ENCODE measurements at places on chromosomes 12 and 14. TPM values are rescaled to one million over a fixed set of nuclear protein-coding genes. Genes with fewer than 3 reads are reported as not detected.

The PRB2 gene
- not detected for total RNA-seq

The SBNO1 gene
- 57.9 TPM for total RNA-seq

The GPR84 gene
- total RNA-seq, result 0.18 TPM

The KLRD1 gene
- total RNA-seq, result 0.04 TPM

The TAS2R20 gene
- total RNA-seq, result 2.3 TPM

The PLXNC1 gene
- 8.0 TPM for total RNA-seq

DNA sequence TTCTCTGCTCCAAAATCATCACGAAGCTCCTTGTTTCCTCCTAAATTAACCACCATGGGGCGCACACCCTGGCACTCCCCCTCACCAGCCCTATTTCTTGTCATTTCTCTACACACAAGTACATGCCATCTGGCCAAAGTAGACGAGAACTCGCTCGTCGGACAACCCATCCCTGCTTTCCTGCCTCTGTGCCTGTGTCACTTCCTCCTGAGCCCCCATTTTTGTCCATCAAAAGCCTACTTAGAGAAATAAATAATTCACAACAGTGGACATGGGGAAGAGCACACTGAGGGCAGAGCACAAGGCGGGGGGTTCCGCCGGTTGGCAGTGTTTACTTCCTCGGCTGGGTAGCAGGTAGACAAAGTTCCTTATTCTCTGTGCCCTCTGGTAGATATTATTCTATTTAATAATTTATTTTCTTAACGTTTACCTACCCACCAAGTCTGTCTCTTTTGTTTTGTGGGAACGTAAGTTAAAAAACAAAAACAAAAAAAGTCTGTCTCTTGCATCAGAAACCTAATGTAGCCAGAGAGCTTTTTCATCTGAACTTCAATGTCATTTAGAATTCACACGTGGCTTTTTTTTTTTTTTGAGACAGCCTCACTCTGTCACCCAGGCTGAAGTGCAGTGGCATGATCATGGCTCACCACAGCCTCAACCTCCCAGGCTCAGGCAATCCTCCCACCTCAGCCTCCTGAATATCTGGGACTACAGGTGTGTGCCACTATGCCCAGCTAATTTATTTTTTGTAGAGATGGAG is 6.0 kb downstream of the VPS37B start:
- no peak for DNase-seq

DNA sequence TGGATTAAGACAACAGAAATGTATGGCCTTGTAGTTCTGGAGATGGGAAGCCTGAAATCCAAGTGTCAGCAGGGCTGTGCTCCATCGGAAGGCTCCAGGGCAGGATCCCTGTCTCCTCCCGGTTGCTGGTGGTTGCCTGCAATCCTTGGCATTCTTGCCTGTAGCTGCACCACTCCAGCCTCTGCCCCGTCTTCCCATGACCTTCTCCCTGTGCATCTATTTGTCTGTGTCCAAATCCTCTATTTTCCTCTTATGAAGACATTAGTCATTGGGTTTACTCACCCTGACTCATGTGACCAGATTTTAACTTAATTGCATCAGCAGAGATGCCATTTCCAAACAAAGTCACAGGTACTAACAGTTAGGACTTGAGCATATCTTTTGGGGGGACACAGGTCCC is 15.1 kb downstream of the TUNAR start:
- no peak for DNase-seq

- peak; percentile 72 for DNase-seq
These were observed 212.1 kb downstream of the GXYLT1 start for GRCh38 chr12:41932470-41932991.

GRCh38 chr14:100900837-100901390 is 2.6 kb downstream of the RTL1 start:
- peak; percentile 9 for DNase-seq

GRCh38 chr12:39319180-39319579 is 123.7 kb downstream of the KIF21A start:
- DNase-seq, result no peak

GRCh38 chr14:62081951-62082350 is 319.7 kb downstream of the SNAPC1 start:
- DNase-seq, result peak; percentile 52

DNA sequence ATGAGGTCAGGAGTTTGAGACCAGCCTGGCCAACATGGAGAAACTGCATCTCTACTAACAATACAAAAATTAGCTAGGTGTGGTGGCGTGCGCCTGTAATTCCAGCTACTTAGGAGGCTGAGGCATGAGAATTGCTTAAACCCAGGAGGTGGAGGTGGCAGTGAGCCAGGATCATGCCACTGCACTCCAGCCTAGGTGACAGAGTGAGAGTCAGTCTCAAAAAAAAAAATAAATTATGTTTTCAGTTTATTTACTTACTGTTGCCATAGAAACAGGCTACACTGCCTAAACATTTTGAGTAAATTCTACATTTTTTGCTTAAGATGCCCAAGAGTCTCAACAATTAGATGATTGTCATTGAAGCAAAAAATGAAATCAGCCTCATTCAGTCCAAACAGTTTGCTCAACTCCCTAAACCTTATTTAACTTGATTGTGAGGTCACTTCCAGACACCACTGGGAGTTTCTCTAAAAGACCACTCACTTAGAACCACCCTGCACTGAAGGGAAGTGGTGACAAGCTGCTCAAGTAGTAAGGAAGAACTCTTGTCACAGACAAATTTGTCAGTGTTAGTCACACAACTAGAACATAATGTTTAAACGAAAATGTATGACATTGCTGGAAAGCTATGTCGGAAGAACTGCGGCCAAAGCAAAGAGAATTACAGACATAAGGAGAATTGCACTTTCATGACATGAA is 9.8 kb upstream of the GNPNAT1 start:
- no peak for DNase-seq

GRCh38 chr14:102437997-102438915 is 71.3 kb downstream of the ANKRD9 start:
- DNase-seq, result peak; percentile 80

DNA sequence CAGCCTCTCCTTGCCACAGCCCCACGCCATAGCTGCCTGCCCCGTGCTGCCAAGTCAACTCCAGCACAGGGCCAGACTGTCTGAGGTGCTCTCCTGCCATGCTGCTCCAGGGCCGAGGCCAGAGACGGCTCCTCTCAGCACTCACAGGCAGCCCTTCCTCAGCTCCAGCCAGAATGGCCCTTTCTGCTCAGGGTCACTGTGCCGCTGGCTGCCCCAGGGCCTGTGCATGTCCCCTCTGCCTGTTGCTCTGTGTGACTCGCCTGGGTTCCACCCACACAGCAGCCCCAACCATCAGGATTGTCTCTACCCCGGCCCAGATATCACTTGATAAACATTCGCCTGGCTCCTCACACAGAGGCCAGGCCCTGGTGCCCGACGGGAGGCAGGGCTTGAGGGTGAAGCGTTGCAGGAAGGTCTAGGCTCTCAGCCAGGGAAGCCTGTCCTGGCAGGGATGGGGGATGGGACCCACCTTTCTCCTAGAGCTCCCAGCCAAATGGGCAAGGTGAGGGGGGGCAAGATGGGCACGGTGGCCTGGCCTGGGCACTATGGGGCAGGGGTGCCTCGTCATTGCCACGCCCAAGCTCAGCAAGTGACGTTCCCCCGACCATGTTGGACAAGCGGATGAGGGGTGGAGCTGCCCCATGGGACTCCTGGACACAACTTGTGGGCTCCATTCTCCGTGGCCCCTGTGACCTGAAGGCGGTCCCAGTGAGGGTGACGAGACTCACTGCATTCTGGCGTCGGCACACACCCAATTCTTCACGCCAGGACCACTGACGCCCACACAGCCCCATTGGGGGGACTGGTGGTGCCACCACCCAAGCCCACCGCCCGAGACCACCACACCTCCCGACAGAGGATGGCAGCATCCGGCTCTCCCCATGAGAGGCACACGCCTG is 27.4 kb upstream of the BTBD6 start:
- DNase-seq, result no peak

GRCh38 chr12:95070378-95070777 is 3.0 kb downstream of the NR2C1 start:
- DNase-seq, result no peak

DNA sequence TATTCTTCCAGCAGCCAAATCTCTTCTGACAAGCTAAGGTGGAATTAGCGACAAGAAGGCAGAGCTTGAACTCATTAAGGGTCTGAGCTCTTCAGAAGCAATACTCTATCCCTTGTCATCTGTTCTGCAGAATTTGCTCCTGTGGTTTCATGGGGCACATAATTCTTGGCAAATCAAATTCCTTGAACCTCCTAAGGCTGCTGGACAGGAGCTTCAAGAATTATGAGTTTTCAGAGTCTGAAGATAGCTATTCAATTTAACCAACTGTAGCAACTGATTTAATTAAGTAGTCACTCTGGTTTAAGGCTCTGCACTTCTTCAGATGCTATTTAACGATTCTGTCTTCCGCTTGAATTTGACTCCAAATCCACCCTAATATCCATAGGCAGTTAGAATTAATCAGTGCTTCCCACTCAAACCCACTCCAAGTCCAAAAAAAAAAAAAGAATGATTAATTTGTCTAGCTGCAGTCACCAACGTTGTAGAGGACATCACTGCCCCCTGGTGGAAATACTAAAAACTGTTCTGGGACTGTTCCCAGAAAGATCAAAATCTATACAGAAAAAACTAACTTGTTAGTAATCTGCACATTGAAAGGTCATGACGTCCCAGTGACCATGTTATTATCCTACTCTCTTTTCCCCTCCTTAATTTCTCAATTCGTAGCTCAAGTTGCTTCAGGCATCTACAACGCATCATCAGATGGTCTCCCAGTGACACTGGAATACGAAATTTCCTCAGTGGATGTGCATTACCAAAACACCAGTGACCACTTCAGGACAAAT is 169.9 kb downstream of the KIF21A start:
- peak; percentile 38 for DNase-seq

- no peak for DNase-seq
These were observed 998 bp downstream of the HNF1A start for GRCh38 chr12:120979220-120979861.
